ENCODE measurements at places on chromosomes 11 and 22.

- no peak for DNase-seq
These were observed 89.7 kb downstream of the CCDC73 start for GRCh38 chr11:32704775-32705174.

GRCh38 chr11:10667521-10667885 is 26.1 kb downstream of the IRAG1 start:
- no peak for DNase-seq

GRCh38 chr22:49179175-49179574 is 648.5 kb downstream of the BRD1 start:
- no peak for DNase-seq

- no peak for DNase-seq
These were observed 41.6 kb downstream of the CHRDL2 start for GRCh38 chr11:74689666-74690065.

DNA sequence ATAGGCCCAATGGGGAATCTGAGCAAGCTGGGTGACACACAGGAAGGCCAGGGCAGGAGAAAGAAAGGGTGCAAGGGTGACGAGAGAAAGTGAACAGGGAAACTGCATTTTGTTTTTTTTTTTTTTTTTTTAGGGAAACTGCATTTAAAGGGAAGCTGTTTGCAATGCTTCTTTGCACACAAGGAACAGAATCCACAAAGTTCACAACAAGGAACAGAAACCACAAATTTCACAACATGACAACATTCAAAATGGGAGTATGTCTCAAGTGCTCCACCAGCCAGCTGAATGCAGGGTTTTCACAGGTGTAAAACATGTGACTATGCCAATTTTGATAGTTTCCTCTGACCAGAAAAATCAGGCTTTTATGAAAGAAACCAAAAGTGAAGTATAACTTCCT is 6.8 kb upstream of the PLAAT3 start:
- DNase-seq, result no peak

DNA sequence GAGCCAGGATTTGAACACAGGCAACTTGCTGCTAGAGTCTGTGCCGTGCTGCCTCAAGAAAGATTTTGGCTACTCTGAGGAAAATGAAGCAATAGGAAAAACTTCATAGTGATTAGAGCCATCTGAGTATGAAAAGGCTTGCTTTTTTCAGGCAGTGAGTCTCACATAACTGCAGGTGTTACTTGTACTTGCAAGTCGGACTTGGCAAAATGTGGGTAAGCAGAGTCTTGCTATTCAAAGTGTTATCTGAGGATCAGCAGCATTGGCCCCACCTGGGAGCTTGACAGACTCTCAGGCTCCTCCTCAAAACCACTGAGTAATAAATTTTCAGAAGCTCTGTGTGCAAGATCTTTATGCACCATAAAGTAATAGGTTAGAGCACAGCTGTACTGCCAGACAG is 18.1 kb downstream of the RNF141 start:
- no peak for DNase-seq

- DNase-seq, result no peak
These were observed 177.1 kb upstream of the B3GAT1 start for GRCh38 chr11:134589129-134589528.

DNA sequence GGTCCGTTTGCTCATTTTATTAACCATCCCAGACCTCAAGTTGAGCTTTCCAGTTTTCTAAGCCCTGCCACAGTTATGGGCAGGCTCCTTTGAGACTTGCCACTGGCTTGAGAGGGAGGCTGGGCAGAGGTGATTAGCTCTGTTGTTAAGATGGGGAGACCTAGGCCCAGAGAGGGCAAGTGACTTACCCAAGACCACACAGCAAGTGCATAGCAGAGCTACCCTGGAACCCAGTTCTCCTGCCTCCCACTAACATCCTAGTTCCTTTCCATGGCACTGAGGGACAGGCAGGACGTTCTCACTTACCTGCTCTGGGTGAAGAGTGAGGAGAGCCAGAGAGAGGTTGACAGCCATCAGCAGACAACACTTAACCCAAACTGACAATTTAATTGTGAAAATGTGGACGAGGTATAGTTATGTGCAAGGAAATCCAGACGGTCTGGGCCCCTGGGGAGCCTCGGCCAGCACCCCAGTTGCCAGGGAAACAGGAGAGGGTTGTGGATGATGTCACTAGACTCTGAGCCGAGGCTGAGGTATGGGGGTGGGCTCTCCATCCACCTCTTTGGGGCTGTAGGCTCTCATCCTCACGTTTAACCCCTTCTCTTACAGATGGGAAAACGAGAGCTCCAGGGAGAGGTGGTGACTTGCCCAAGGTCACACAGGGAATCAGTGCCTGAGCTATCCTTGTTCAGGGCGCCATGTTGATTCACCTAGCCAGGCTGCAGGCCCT is 12.3 kb upstream of the WNT11 start:
- DNase-seq, result no peak

DNA sequence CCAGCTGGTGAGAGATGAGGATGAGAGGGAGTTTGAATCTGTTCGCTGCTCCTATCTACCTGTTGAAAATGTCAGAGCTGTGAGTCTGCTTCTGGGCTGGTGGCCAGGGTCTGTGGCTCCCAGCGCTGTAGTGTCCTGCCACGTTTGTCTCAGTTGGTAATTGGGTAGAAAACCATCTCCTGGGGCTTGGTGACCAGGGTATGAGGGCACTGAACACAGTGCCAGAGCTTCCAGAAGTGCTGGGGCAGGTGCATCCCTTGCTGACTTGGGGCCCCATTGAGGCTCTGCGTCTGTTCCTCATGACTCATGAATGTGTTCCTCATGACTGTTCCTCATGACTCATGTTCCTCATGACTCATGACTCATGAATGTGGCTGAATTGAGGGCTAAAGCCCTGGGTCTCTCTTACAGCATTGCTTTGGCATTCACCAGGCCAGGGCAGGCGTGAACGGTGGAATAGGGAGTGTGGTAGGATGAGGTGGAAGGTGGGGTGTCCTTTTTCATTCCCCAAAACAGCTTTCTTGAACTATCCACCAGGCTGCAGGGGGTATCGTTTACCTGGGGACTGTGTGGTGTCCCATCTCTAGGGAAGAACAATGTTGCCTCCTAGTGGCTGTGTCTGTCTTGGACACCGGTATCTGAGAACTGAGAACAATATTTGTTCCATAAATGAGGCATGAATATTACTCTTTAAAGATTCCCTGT is 139.5 kb downstream of the COMMD9 start:
- peak; percentile 71 for DNase-seq

- DNase-seq, result no peak
These were observed 9.3 kb downstream of the C11orf24 start for GRCh38 chr11:68262544-68262827.

GRCh38 chr11:129453293-129453721 is 77.7 kb downstream of the BARX2 start:
- DNase-seq, result no peak

DNA sequence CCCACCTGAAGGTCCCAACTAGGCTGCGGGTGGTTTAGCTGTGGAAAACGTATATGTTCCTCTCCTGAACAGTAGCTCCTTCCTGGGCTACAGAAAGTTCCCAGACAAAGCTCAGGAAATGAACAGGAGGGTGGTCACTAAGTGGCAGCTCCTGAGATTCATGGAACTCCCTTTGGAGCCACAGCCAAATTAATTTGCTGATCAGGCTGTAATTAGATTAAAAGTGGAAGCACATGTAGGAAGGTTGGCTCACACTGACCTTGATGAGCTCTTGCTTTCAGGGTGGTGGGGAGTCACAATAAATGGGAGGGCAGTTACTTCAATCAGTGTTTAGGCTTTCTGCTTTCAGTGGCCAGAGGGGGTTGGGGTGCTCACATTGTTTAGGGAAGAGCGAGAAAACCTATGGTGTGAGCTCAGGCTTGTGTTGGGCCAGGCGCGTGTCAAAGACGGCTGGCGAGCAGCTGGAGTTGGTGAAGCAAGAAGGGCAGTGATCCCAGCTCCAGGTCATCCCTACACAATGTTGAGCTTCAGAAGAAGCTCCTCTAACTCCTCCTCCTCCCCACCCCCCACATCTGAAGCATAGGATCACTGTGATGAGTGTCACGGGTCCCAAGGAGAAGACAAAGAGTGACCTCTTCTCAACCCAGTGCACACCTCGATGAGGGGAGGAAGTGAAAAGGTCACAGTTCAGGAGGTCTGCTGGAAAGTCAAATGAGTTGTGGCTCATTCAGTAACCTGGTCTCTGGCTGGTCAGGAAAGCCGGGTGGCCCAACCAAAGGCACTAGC is 42.5 kb downstream of the CLPB start:
- DNase-seq, result no peak

- no peak for DNase-seq
These were observed 242.4 kb downstream of the FAM76B start for GRCh38 chr11:95547186-95547585.

DNA sequence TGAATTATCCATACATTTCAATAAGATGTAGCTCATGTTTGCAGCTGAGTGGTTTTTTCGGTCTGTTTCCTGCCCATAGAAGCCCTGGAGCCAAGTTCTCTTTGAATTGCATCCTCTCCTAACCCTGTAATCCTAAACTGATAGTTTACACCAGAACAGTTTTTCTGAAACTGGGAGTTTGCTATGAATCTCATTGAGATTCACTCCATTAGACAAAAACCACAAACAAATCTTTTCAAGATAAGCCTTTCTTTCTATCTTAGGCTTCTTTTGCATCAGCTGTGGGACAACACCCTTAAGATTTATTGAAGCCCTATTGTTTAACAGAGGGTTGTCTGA is 324.8 kb downstream of the DYNC2H1 start:
- DNase-seq, result peak; percentile 7

DNA sequence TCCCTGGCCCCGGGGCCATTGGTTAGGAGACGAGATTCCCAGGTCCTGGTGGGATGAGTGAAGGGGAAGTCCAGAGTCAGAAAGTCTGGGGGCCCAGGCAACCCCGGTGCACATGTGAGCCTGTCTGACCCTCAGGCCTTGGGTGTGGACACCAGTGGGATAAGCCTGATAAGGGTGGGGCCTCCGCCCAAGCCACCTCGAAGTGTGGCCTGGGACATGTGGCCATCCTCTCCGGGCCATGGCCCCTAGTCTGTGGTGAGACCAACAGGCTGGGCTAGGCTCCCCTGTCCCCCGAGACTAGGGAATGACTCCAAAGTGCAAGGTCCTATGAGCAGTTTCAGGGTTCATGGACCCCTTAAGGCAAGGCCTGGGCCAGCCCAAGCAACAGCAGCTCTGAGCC is 6.3 kb downstream of the CABP7 start:
- DNase-seq, result no peak

Data from AG09319 (cell line).